H9 (cell line): ENCODE measurements at places on chromosomes 7 and 10. TPM values are rescaled to one million over a fixed set of nuclear protein-coding genes. Genes with fewer than 3 reads are reported as not detected.
A peak's percentile ranks its signal among the peaks of the same experiment; 100 is the strongest.

SYT15 gene
- 0.59 and 0.81 TPM in 2 replicates for total RNA-seq

XRCC2 gene
- 21.1 and 22.8 TPM in 2 replicates for total RNA-seq

SPDYE2B gene
- not detected in 2 replicates for total RNA-seq

TBX20 gene
- not detected in 2 replicates for total RNA-seq

AGAP5 gene
- 5.2 and 5.5 TPM in 2 replicates for total RNA-seq

MMD2 gene
- 0.11 and 0.20 TPM in 2 replicates for total RNA-seq

ADARB2 gene
- 0.87 and 1.0 TPM in 2 replicates for total RNA-seq

SPDYE6 gene
- total RNA-seq: not detected in 2 replicates

FRAT1 gene
- 7.3 and 8.1 TPM in 2 replicates for total RNA-seq

GPR22 gene
- not detected in 2 replicates for total RNA-seq

GPR141 gene
- total RNA-seq: 0.50 and 0.55 TPM in 2 replicates

GIMAP8 gene
- not detected in 2 replicates for total RNA-seq

DNAJC12 gene
- total RNA-seq: 0.85 and 0.90 TPM in 2 replicates

- DNase-seq: no peak
Measured at GRCh38 chr7:91843831-91844230, 36.7 kb downstream of the MTERF1 start.

DNA sequence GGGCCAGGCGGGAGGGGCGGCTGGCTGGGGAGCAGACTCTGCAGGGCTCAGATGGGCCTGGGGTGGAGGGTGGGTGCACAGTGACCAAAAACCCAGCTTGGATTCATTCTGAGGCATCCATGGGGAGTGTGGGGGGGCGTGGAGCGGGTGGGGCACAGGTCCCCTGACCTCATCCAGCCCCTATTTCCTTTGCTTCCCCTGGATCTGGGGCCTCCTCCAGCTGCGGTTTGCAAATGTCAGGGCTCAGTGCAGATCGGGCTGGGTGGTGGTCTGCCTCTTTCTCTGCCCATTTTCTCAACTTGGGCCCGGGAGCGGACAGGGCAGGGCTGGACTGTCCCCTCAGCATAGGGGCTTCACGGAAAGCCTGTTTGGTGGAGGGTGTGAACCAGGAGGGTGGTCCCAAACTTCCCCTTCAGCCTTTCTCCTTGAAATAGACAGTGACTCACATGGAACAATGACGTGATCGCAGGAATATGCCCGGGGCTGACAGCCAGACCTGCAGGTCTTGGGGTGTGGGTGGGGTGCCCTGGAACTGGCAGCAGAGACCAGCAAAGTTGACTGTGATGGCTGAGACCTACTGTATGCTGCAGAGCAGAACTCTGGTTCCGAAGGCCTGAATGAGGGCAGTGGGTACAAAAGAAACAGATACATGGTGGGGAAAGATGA lies 72.9 kb upstream of the PODXL start:
- DNase-seq: no peak

GRCh38 chr7:41828911-41829310 lies 126.0 kb upstream of the INHBA start:
- DNase-seq: no peak

DNA sequence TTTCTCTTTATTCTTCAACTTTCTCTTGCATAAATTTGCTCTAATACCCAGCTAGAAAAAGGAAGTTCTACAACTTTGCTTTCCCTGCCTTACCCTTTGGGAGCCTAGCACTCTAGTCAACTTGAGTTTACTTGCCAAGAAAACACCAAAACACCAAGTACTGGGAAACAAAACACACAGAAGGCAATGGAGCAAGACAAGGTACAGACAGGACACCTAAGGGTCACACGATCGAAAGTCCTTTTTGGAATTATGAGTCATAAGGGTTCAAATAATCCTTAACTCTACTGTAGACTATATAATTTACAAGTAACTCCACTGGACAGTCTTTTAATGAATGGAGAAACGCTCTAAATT lies 42.6 kb upstream of the ANAPC16 start:
- DNase-seq: no peak

- no peak for DNase-seq
Measured at GRCh38 chr10:126502441-126502840, 114.2 kb upstream of the ADAM12 start.

DNA sequence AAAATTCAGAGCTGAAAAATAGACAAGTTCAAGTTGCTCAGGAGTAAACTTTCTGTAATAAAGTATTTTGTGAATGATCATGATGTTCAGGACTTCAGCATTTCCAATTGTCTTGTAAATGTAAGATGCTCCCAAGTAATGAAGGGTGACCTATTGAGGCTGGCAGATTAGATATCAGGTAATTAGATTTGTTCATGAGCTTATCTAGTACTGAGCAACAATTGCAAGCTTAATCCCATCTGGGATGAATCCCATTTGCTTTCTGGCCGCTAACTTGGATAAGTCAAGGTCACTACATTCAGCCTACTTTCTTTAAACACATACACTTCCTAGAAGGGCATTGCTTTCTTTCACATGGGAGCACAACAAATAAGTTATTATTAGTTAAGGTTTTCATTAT lies 82.4 kb upstream of the ITGB1 start:
- DNase-seq: no peak

- DNase-seq: no peak
Measured at GRCh38 chr10:101351477-101351876, 2.5 kb upstream of the BTRC start.

DNA sequence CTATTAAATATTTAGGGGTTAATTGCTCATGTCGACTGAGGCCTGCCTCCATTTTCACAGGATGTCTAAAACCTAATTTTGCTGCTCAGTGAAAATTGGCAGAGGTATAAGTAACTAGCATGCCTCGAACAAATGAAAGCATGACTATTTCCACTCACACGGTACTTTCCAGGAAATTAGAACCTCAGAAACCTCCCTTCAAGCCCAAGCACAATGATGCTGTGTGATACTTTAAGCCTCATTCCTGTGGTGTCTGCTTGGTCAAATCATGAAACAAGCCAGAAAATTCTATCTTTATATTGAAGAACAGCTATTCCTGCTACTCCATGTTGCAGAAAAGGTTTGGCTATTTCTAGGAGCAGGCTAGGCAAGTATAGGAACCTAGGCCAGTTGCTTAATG lies 203.0 kb downstream of the SORCS3 start:
- no peak for DNase-seq

- no peak for DNase-seq
Measured at GRCh38 chr10:52040486-52040885, 273.6 kb upstream of the DKK1 start.

GRCh38 chr10:17033529-17034260 lies 95.9 kb downstream of the CUBN start:
- no peak for DNase-seq

- no peak for DNase-seq
Measured at GRCh38 chr7:132709971-132710567, 133.8 kb upstream of the PLXNA4 start.

DNA sequence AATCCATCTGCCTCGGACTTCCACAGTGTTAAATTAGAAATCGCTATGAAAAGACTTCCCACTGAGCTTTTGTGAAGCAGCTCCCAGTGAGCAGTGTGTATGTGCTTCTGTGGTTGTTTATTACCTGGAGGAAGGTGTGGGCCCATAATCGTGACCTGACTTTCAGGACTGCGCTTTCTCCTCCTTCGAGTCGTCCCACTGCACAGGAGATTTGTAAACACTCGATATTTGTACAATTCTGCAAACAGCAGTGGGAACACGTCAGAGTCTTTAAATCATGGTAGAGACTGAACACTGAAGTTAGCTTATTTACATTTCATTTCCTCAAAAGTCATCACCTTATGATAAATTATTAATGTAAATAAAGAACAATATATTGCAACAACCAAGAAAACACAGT lies 171.4 kb downstream of the ITGA8 start:
- no peak for DNase-seq

DNA sequence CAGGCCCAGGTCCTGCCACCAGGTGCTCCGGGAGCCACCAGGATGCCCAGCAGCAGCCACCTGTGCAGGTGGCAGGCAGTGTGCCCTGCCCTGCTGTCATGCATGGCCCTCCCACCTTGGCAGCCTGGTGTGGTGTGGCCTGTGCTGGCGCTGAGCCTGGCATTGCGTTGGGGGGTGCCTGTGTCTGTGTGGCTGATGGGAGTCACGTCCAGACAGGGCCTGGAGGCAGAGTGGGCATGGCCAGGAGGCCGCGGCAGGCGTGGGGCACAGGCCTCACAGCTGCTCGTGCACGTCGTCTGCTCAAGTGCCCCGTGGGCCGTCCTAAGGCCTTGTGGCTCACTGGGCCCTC lies 8.7 kb downstream of the TTYH3 start:
- no peak for DNase-seq

GRCh38 chr10:101031796-101032636 lies 982 bp downstream of the SFXN3 start:
- DNase-seq: peak; percentile 81

DNA sequence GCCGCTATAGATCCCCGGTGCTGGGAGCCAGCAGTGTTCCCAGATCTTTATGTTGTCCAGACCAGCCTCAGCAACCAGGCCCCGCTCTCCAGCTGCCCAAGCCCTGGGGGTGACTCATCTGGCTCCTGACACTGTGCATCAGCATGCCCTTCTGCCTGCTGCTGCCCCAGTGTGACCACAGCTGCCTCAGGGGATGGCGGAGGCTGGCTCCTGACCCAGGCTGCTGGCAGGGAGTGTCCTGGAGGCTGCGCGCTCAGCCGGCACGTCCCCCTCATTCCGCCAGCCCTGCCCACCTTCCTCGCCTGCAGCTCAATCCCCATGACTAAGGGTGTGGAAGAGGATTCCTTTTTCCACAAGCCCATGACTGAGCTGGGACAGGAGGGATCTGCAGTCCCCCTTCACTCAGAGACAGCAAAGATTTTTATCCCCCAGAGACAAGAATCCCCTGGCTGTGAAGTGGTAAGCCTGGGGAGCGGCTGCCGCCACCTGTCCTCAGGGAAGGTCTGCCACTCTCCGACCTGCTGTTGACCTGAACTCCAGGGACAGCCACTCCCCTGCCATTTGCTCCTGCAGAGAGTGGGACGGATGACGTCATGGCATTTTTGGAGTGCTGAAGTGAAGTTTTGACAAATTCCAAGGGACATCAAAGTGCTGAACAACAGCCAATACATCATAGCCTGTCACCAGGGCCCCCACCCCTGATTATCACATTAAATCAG lies 182.8 kb upstream of the BMPER start:
- peak; percentile 43 for DNase-seq
